ENCODE measurements at places on chromosomes 7 and 10.

- no peak for DNase-seq
These were observed 53.7 kb upstream of the ZNF273 start for GRCh38 chr7:64849250-64849923.

DNA sequence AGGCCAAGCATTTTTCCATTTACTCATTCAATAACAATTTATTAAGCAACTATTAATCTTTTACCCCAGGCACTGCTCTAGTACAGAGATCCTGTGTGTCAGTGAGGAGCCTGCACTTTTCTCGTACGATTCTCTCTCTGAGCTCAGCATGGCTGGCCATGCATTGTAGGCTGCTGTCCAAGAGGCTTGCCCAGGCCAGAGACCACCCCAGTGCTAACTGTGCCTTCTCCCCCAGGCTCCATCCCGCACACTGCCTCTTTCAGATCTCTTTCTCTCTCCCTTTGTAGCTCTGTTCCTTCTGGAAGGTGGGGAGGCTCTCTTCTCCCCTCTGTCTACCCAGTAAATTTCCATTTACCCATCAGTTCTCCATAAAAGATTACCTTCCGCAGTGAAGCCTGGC lies 101.0 kb upstream of the IKZF1 start:
- DNase-seq: no peak

DNA sequence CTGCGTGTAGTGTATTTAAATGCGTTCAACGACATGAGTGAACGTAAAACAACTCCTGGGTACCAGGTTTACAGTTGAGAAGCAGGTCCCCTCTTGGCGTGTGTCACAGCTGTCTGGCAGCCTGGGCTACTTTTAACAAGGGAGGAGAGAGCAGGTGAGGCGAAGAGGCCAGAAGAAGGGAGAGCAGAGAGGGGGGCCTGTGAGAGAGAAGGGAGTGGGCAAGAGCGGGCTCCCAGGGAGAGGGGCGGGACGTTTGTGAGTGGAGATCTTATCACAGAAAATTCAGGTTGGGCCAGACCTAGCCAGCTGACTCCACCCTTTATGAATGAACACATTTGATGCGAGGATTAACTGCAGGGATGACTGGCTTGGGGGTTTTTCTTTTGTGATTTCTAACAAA lies 154.0 kb downstream of the CAMK1D start:
- no peak for DNase-seq

DNA sequence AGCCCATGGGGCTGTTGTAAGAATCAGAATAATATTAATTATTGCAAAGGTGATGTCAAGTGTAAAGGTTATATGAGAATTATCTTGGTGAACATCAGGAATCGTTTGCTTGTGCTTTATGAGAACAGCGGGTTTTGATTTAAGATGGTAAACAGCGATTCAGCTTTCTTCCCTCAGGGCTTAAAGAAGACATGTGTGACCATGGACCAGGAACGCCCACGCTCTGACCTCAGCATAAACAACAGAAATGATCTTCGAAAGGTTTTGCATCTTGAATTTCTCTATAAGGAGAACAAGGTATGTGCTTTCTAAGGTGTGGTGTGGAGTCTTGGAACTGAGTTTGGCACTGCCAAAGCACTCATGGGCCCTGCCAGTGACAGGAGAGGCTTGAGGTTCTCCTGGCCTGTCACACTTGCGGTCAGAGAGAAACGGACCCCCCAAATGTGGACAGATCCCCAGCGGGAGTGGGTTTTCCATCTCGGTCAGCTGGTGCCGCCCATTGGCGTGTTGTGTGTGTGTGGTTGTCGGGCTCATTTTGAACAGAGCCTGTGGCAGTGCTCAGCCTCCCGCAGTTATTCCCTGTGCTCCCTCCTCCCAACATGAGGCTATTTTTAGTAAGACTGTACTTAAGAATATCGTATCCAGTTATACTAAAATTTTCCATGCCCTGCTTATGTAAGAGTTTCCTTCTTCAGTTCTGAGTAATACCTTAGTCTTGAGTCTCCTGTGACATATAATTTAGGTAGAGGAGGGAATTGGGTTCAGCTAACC lies 7.2 kb downstream of the MINDY4 start:
- no peak for DNase-seq

GRCh38 chr7:2621948-2622640 lies 9.7 kb upstream of the TTYH3 start:
- peak; percentile 65 for DNase-seq

Measured in HuH-7 (cell line).